ENCODE measurements at places on chromosomes 13 and 19.

DNA sequence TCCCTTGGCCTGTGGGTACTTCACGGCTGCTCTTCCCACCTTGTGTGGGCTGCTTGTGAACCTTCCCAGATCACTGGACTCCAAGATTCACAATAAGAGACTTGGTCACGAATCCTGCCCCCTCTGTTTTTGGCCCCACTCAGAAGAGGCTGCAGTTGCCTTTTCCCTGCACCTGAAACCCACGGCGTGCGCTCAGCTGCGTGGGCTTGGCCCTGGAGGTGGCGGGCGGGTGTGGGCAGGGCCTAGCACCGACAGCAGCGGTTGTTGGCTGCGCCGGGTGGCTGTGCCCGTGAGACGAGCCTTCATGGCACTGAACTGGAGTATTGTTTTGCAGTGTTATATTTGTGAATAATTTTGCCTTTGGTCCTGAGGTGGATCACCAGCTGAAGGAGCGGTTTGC, 33.8 kb downstream of the PLEKHJ1 start:
- DNase-seq, result no peak

- DNase-seq, result no peak
Measured at GRCh38 chr19:35140207-35140961, 1.8 kb downstream of the FXYD1 start.

DNA sequence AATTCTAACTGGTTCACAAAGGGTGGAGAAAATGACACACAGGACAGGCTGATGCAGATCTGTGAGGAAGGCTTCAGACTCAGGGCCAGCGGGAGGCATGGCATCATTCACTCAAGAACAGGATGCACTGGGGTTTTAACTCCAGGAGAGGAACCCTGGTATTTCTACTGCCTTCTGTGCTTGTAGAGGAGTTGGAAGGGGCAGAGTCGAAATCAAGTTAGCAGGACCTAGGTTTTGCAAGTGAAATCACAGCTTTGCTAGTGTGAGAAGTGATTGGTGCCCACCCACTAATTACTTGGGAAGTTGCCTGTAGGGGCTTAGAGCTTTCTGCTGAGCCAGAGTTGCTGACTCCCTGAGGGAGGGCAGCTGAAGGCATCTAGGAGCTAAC, 92.7 kb downstream of the AKAP11 start:
- no peak for DNase-seq

- no peak for DNase-seq
Measured at GRCh38 chr13:52983836-52984235, 44.8 kb upstream of the OLFM4 start.

- DNase-seq, result peak; percentile 60
Measured at GRCh38 chr19:44903602-44904425, 1.8 kb upstream of the APOE start.
